Ascending aorta (tissue), 2 donors: ENCODE measurements at places on chromosomes 6 and 20. TPM values are rescaled to one million over a fixed set of nuclear protein-coding genes. Genes with fewer than 3 reads are reported as not detected.

The EMILIN3 gene
- total RNA-seq, result 0.53 TPM

DNA sequence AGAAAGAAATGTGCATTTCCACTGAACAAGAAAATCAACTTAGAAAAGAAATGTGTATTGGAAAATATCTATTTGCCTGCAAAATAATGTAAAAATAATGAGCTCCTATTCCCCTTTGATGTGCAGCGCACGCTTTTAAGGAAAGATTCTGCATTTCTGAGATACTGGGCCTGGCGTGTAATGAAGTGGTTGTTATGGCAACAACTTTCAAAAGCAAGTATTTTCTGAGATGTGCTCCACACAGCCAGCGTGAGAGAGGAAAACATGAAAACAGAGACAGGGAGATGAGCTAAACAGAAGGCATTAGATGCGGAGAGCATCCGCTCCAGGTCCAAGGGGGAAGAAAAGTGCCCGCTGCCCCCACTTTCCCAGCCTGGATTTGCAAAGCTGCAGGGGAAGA is 39.1 kb upstream of the GTSF1L start:
- no peak for DNase-seq

The TDRD6 gene
- 0.53 TPM for total RNA-seq

The COX4I2 gene
- 61.4 TPM for total RNA-seq

GRCh38 chr20:48725555-48725991 is 102.2 kb downstream of the PREX1 start:
- no peak for DNase-seq

The PLEKHG1 gene
- total RNA-seq, result 10.7 TPM

The TREM2 gene
- 0.43 TPM for total RNA-seq

- no peak for DNase-seq
These were observed 23.9 kb downstream of the ILRUN start for GRCh38 chr6:34672657-34673043.

The DEFB121 gene
- not detected for total RNA-seq

- no peak for DNase-seq
These were observed 48.7 kb downstream of the RARS2 start for GRCh38 chr6:87541041-87541440.

GRCh38 chr6:52820198-52820597 is 16.6 kb upstream of the GSTA1 start:
- no peak for DNase-seq

The PRIM2 gene
- 0.85 TPM for total RNA-seq
